Cortex of kidney (tissue), 1 donor: ENCODE measurements at places on chromosomes 12 and 14.

DNA sequence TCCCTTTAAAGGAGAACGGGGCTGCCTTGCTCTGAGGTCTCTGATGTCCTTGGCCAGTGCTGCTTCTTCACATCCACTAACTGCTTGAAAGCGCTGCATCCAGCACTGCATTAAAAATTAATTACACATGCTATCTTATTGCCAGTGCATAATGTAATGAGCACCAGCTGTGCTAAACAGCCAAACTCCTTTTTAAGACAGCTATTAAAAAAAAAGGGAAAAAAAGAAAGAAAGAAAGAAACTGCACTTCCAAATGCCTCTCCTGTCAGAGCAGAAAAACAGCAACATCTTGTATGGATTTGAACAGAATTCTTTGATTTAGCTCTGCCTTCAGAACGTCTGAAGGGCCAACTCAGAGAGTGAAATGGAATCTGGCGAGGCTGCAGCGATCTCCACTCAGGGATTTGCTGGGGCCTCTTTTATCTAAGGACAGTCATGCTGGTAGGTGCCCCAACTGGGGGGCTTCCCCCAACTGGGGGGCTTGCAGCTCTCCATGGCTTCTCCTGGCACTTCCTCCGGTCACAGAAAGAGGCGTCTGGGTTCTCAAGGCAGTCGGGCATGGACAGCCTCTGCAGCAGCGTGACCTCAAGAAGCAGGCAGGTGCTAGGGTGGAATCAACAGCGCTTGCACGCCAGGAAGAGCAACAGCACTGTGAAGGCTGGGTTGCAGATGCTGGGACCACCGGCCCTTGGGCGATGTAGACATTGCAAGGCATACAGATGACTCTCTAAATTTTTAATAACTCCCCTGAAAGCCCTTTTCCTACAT lies 46.4 kb downstream of the BCL11B start:
- DNase-seq: no peak

DNA sequence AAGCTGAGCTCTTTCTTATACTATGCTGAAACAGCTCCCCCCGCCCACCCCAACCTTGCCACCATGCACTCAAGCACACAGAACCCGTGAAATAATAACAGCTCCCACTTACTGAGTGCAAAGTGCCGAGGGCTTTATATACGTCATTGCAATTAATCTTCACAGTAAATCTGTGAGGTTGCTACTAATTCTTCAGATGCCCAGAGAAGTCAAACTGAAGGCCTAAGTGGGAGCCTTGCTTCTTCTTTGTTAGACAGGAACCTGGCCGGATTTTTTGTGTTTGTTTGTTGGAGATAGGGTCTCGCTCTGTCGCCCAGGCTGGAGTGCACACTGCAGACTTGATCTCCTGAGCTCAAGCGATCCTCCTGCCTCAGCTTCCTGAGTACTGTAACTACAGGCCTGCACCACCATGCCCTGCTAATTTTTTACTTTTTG lies 34.0 kb downstream of the VCPKMT start:
- no peak for DNase-seq

DNA sequence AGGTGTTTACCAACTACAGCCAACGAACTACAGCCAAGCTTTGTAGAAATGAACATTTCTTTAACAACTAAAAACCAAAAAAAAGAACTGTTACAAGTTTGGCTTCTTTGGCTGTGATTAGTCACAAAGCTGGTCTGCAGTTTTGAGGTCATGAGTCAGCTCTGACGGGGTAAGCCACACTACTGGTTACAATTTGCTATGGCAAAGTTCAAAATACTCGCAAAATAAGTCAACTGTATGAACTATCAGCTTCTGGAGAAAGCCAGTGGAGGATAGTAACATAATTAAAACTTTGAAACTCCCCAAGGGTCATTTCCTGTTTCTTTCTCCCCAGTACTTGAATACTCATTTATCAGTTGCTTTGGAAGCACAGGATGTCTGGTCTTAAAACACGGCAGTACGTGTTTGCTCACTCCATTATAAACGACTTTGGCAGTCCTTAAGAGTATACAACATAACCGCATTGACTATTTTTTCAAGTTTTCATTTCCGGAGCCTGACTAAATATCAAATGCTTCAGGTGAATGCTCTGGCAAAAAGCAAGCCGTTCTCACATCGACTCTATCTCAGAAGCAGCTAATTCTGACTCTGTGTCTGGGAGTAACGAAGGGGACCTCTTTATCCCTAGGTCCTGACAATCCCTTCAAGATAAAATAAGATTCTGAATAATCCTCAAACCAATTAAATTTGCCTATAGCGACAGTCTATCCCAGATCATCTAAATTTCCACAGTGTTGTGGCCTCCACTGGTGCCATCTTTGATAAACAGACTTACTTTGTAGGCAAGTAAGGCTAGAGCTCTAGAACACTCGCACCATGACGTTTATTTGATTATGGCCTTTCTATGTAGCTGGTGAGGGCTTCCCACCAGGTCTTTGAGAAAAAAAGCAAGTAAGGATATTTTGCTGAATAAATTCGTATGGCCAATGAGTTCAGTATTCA lies 10.6 kb downstream of the PHLDA1 start:
- no peak for DNase-seq

DNA sequence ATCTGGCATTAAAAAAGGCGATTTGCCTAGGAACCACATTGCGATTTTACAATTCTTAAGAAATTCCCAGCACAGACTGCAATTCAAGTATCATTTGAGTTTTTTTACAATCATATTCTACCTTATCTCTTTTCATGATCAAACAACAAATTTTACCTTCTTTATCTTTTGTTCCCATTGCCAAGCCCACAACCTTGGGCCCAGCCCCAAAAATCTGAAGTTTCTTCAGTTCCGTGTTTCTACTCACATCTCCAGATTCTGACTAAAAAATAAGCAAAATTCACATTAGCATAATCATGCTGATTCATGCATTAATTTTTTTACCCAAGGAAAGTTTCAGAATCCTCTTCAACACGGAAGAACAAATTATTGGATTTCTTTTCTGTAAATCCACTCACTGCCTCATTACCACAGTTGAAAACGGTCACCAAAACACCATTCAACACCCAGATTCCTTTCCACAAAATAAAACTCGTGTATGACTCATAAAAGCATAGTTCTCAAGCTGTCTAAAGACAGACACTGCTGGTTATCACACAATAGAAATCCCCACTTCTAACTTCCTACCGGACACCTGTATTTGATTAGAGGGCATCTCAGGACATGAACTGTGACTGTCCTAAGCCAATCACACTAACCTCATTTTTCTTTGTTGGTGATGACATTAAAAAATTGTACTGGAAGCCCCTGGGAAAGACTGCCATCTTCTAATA lies 32.7 kb downstream of the KDM5A start:
- DNase-seq: no peak

DNA sequence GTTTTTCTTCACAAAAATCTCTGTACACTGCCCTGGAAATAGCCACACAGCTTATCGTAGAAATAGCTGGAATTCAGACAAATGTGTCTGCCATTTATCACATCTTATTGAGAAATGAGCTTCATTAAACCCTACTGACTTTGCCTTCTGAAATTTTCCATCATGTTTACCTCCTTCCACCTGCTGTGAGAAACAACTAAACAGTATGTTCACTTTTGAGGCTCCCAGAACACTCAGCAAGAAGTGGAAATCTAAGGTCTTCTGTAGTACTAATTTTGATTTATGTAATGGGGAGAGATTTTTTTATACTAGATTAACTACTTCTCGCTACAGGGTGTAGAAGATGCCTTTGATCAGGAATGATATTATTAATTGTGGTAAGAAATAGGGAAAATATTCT lies 268.0 kb downstream of the KCNC2 start:
- DNase-seq: no peak

DNA sequence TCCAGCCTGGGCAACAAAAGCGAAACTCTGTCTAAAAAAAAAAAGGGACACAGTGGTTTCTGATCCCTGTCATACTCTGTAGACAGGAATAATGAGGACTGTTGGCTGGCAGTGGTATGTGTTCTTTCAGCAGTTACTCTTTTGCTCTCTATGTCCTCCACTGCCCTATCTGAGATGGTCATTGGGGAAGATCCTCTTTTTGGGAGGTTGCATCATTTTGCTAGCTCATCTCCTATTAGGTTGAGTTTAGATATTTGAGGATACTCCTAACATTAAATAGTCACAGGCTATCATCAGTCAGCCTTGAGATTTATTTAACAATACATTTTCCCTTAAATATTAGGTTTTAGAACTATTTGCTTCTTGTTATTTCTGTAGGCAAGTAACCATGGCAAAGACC lies 5.9 kb upstream of the CCDC91 start:
- DNase-seq: no peak

DNA sequence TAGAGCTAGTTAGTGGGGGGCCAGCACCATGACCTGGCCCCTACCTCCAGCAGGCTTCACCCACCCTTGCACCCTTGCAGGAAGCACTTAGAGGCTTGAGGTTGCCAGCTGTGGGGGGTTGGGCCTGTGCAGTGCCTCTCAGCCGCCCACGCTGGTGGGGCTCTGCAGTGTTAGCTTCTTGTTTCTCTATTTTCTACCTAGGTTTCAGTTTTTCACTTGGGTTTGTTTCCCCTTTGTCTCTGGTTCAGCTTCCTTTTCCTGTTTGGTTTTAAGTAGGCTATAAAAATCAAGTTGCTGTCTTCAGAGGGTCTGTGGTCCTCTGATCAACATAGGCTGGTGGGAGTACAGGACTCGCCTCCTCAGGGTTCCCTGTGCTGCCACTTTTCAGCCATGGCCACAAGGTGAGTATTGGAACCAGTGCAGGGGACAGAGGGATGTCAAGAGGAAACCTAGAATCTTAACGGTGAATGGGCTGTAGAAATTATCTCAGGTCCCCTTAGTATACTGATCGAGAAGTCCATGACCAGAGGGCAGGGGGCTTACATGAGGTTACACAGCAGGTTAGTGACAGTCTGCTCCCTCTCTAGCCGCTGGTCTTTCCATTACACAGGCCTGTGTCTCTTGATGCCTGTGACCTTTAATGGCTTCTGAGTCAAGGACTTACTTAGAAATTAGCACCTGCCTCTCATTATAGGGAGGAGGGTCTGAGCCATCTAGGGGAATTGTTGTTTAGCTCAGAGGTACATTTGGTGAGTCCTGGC lies at the start of gene EVL:
Gene EVL, plus strand, starts transcription at position 312 of the 761 bp plus-strand sequence. Its CDS starts 79 bp downstream, at position 391.
- DNase-seq: no peak

GRCh38 chr14:44613061-44613712 lies 106.1 kb upstream of the FSCB start:
- DNase-seq: no peak

DNA sequence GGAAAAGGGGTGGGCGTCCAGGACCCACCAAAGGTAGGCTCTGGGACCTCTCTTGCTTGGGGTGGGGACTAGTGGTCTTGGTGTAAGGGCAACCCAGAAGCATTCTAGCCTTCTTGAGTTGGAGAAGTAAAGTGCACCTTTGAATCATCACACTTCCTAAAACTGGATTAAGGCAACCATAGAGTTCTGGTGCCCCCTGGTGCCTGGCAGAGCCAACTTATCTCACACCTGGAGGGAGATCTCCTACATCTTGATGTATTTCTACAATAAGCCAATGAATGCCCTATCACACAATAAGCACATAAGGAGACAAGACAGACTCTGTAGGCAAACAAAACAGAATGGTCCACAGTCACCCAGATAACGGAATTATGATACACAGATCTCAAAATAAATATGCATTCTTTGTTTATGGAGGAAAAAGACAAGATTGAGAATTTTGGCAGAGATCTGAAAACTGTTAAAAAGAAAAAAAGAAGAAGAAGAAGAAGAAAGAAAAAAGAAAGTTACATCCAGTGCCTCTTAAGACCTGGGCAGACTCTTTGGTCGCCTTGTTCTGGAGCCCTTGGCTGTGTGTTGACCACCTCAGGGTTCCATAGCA lies 95.9 kb upstream of the PPP2R5C start:
- DNase-seq: no peak

DNA sequence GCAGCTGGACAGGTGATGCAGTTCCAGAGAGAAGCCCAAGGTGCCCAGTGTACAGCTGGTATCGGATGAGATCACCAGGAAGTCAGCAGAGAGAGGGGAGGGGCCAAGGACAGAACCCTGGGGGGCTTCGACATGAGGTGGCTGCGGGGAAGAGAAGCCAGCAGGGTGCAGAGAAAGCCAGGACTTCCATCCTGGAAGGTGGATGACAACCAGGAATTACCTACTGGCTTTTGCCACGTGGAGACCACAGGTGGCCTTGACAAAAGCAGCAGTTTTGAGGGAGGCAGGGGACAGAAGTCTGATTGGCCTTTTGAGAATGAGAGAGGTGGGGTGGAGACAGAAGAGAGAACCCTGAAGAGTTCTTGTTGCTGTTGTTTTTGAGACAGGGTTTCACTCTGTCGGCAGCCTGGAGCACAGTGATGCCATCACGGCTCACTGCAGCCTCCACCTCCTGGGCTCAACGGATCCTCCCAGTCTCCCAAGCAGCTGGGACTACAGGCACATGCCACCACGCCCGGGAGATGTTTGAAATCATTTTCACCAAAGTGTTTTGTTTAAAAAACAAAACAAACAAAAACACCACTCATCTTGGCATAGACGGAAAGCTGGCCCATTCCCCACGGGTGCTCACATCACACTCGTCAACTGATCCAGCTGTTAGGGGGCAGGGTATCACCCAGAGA lies 35.2 kb downstream of the CDC42BPB start:
- DNase-seq: no peak

GRCh38 chr12:47730341-47730744 lies 5.1 kb upstream of the ENDOU start:
- no peak for DNase-seq

- no peak for DNase-seq
Measured at GRCh38 chr12:108653082-108653516, 19.4 kb upstream of the SELPLG start.
